ENCODE measurements at places on chromosomes 2 and 18.

DNA sequence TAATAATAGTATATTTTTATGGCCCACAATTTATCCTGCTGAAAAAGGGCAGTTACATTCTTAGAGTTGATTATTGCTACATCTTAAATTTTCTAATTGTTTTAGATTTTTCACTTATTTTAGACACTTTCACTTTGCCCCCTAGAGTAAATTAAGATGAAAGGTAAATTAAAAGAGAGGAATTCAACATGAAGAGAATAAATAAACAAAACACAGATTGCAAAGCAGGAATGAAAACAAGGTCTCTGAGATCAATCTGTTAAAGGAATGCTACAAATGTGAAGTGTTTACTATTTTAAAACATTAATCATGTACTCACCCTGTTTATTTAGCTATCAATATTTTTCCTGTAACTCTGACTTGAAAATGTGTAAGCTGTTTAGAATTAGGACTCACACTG, 113.5 kb upstream of the ETAA1 start:
- no peak for DNase-seq

DNA sequence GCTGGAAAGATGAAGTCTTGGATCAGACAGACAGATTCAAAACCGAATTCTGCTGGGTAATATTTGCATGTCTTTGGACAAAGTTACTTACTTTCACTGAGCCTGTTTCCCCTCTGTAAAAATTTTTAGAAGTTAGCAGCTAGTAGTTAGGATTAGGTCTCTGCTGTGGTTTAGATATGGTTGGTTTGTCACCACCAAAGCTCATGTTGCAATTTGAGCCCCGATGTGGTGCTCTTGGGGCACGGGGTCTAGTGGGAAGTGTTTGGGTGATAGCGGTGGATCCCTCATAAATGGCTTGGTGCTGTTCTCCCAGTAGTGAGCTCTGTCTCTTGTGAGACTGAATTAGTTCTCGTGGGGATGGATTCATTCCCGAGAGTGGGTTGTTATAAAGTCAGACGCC, 38.9 kb upstream of the PNO1 start:
- DNase-seq = no peak

GRCh38 chr2:85173909-85174308, 40.7 kb downstream of the TCF7L1 start:
- no peak for DNase-seq

DNA sequence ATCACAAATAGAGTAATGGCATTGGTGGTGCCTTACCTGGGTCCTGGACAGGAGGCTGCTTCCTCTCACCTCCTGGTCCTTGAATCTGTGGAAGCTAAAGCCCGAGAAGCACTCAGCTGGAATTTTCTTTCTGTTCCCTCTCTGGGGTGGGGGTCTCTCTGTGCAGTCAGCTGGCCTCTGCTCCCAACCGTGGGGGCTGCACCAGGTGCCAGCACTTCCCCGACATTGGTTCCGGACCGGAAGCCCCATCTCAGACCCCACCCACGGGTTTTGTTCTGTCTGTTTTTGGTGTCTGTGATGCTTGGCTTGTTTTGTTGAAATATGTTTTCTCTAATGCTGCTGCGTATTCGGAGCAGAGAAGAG, 154.7 kb downstream of the TWIST2 start:
- no peak for DNase-seq

DNA sequence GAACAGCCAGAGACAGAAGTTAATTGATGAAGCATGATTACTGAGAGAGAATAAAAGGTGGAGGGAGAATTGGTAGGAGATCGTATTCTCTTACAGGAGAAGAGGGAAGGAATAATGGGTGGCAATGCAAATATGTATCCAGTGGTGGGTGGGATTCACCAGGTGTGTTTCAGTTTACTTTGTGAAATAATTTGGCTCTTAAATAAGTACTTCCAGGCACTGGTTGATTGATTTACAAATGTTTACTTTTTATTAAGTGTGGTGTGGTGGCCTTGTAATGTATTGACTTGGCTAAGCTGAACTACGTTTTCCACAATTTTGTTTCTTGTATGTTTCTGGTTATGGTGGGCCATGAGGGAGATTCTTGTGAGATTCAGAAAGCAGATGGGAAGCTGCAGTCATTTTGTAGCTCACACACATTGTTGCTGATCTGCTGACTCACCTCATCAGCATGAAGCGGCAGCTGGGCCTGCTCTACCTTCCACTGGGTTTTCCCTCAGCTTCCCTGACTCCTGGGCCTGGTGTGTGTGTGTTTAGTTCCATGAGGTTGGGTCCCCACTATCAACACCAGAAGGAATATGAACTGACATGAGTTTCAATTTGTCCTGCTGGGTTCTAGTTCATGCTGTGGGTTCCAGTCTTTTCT, 32.6 kb downstream of the MYL12B start:
- DNase-seq = no peak

GRCh38 chr2:11467129-11467649, 1.2 kb upstream of the E2F6 start:
- DNase-seq = no peak

DNA sequence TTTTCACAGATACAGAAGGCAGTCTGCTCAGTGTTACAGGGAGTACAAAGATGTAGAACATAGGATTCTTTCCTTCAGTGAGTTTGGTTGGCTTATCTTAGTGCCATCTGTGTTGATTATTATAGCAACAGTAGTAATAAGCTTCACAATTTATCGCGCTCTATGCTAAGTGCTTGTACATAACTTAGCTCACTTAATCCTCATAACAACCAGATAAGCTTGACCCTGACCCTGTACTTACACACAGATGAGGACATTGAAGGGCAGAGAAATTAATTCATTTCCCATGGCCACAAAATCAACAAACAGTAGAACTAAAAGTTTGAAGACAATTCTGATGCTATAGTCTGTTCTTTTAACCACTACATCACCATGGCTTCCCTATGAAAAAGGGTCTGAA, 121.8 kb downstream of the SPHKAP start:
- no peak for DNase-seq

GRCh38 chr2:224584111-224584784, 915 bp downstream of the CUL3 start:
- no peak for DNase-seq

GRCh38 chr2:222965555-222965954, 86.4 kb upstream of the KCNE4 start:
- no peak for DNase-seq

GRCh38 chr2:48715042-48715899, 40.3 kb downstream of the LHCGR start:
- no peak for DNase-seq

GRCh38 chr18:6018671-6019070, 123.3 kb upstream of the TMEM200C start:
- no peak for DNase-seq

DNA sequence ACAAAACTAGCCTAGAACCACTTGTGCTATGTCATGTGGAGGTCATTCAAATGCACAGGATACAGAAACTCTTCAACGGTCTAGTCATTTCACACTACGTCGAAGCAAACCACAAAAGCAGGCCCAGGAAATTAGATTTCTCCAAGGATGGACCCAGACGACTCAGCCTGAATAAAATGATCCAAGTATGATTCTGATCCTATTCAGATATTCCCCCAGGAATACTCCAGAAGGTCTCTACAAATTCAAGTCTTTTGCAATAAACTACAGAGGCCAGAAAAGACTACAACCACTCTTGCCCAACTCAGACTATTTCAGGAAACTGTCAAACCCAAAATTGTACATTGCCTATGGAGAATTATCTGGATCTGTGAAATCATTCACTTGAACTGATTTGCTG, 422.5 kb downstream of the METTL4 start:
- DNase-seq = no peak

Data from stimulated activated CD8-positive, alpha-beta memory T cell treated with anti-CD3 and anti-CD28 coated beads, Interleukin-2, amount 100 ng/mL, for 1 hour (primary cell).